ENCODE measurements at places on chromosomes 1 and 21.

DNA sequence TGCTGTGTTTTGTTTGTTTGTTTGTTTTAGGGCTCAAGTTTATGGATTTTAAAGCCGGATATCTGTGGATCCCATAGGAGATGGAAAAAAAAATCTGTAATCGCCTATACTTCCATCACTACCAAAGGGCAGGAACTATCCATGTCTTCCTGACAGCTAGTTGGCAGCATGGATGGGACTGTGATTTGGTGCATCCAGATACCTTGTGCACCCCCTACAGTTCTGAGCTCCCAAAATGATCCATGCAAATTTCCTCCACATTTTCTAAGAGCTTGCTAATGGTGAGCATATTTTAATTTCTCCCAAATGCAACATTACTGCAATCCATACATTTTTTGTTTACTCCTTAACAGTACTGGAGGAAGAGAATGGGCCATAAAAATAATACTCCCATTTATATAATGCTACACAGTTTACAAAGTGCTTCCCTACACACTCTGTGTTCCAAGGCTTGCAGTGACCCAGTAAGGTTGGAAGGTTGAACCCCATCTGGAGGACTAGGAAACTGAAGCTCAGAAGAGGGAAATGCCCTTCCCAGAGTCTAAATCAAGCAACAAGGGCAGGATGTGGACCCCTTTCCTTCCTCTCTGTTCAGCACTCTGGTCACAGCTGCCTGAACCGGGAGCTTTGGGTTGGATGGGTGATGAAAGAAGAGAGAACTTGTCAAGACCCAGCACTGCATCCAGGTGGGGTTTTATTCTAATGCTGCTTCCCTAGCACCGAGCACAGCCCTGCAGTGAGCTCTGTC is 48.0 kb downstream of the CAPN8 start:
- no peak for DNase-seq

GRCh38 chr1:36857754-36858153 is 176.6 kb downstream of the GRIK3 start:
- DNase-seq = no peak

DNA sequence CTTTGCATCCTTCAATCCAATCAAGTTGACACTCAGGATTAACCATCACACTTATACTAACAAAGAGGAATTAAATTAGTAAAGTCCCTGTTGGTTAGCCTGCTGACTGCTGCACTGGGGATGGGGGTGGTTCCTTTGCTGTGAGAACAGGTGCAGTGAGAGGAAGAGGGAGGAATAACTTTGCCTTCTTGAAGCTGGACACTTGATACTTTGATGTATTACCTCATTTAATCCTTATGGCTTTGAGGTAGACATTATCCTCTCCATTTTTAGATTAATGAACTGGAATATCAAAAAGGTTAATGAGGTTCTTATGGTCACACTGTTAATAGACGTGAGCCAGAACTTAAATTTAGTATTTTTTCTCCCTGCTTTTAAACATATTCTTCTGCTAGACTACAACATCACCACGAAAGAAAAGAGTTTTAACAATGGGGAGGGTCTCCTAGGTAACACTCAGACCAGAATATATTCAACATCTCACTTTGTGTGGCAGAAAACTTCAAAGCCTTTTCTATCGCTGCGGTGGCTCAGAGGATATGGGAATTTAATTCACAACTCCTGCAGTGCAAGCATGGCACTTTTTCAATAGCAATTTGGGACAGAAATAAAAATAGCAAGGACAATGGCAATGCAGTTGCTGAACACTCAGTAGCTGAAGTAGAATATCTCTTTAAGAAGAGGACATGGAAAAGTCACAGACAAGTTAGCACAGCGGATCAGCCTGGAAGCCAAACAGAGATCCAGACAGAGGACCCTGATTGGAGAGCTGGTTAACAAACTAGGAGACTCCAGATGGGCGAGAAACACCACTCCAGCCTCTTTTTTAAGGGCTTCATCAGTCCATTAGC is 68.8 kb upstream of the DNAH14 start:
- DNase-seq = no peak

- DNase-seq = no peak
These were observed 186.7 kb upstream of the NFIA start for GRCh38 chr1:60895701-60896100.

- no peak for DNase-seq
These were observed 9.1 kb downstream of the NES start for GRCh38 chr1:156667968-156668709.

GRCh38 chr21:24045373-24045772 is 1561.9 kb downstream of the MRPL39 start:
- no peak for DNase-seq

DNA sequence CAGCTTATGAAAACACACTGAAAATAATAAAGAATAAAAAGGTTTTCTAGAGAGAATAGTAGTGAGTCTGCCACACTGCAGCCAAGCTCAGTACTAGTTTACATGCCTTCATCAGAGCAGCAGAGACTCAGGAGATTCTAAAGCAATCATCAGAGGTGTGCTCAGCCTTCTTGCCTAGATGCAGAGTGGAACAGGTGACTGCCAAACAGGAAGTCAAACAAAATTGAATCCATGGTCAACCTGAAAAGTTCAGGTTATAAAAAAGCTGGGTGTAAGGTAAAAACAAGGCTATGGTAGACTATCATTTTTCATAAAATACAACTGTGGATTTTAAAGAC is 165.3 kb upstream of the C1orf105 start:
- no peak for DNase-seq

- no peak for DNase-seq
These were observed 76.8 kb upstream of the ANGPTL1 start for GRCh38 chr1:178947677-178947981.

GRCh38 chr1:83998498-83999315 is at the start of gene TTLL7:
TTLL7 (minus strand) TSS chr1:83999132; CDS start chr1:83952211, 46,921 bp downstream.
- peak; percentile 31 for DNase-seq

- no peak for DNase-seq
These were observed 8.7 kb downstream of the OR10J1 start for GRCh38 chr1:159448181-159448580.

DNA sequence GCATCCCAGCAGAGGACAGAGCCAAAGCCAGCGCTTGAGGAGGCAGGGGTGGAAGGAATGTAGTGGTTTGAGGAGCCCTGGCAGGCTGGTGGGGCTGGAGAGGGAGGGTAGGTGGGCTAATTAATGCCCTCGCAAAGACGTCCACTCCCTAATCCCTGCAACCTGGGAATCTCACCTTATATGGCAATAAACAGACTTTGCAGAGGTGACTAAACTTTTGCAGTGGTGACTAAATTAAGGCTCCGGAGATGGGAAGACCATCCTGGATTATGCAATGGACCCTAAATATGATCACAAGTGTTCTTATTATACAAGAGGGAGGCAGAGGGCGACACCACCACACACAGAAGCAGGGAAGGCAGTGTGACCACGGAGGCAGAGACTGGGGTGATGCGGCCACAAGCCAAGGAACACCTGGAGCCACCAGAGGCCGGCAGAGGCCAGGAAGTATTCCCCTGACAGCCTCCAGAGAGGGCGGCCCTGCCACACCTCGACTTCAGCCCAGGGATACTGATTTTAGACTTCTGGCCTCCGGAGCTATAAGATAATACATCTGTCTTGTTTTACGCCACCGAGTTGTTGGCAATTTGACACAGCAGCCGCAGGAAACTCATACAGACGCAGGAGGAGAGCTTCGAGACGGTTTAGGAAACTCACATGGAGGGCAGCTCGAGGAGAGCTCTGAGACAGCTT is 23.1 kb upstream of the NPPB start:
- no peak for DNase-seq

DNA sequence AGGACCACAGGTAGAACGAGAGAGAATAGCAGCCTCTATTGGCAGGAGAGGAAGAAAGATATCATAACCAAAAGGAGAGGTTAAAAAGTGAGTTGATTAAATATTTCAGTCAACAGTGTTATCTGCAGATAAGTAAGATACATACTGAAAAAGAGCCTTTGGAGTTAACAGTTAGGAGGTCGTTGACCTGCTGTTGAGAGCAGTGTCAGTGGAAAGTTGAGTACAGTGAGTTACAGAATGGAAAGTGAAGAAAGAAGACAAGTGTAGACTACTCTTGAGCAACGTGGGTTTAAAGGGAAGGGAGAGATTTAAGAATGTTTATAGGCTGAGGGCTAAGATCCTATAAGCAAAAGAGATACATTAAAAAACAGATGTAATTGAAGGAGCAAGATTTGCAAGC is 30.2 kb downstream of the GNAT2 start:
- DNase-seq = no peak

DNA sequence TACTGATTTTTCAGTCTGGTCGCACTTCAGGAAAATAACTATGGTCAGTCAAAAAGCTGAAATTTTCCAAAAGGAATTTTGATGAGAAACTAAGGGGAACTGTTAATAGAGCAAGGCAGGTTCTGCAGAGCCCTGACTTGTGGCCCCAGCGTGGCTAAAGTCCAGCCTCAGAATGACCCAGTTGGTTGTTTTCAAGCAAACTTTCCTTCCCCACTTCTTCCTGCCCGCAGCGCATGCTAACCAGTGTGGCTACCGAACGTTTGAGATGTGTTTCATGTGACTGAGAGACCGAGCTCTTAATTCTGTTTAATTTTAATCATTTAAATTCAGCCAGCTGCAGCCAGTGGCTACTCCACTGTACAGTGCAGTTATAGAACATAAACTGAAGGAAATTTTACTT is 6.2 kb upstream of the IL10RB start:
- DNase-seq = no peak

DNA sequence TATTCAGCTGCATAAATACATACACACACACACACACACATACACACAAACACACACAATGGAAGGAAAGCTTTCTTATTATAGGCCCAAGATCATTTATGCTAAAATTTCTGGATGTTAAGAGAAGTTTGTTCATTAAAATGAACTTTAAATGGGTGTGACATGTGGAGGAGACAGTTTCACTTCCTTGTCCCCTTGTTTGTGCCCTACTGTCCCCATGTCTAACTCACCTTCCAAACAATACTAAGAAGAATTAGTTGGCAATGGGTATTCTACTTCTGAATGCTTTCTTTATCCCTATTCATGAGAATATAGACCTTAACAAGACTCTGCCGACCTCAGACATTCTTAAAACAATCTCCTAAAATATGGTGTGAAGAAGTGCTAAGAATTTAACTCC is 63.5 kb upstream of the NRIP1 start:
- no peak for DNase-seq

DNA sequence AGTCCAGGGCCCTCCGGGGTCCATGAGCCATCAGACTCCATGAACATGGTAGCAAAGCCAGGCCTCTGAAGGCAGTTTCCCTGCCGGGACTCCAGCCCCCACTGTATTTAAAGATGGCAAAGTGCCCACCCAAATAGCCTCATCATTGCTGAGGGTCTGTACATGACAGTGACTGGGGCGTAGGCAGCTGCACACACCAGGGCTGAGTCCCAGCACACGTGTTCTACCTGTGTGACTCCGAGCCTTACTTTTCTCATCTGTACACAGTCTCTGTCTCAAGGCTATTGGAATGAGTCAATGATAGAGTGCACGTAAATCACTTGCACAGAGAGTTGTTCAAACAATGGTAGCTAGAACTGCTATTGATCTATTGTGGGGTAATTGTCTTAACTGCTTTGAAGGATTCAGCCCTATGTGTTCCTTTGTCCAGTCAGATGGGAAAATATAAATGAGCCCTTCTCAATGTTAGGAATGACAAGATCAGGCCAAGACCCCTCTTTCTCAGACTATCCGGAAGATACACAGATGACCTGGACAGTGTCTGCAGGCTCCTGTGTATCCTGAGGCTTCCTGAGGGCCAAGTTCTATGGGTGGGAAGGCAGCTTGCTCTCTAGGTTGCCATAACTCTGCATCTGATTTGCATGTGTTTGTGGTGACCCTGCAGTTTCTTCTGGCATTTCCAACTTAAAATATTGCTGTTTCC is 48.9 kb downstream of the RASSF5 start:
- DNase-seq = no peak

DNA sequence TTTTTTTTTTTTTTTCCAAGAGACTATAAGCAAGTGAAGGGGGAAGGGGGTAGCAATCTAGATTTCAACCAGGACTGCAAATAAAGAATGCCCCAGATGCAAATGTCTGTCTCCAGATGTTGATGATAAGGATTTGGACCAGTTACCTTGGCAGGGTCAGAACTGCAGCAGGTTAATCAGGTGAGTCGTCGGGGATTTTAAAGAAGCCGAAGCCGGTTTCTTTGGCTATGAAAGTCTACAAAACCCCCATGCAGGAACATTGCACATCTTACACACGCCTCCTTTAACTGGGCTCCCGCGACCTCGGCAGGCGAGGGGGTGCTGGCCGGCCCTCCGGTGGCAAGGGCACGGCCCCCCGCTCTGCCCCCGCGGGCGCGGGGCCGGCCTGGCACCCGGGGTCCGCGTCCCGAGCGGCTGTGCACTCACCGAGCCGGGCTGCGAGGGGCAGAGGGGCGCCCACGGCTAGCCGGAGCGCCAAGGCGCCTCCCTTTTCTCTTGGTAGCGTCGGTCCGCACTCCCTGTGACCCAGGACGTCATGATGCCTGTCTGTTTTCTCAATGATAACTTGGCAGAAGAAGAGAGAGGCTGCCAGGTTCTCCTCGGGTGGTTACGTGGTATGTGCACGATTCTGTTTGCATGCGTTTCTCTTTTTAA is 366.3 kb upstream of the ESRRG start:
- no peak for DNase-seq

- no peak for DNase-seq
These were observed 19.8 kb upstream of the MUTYH start for GRCh38 chr1:45359882-45360513.

DNA sequence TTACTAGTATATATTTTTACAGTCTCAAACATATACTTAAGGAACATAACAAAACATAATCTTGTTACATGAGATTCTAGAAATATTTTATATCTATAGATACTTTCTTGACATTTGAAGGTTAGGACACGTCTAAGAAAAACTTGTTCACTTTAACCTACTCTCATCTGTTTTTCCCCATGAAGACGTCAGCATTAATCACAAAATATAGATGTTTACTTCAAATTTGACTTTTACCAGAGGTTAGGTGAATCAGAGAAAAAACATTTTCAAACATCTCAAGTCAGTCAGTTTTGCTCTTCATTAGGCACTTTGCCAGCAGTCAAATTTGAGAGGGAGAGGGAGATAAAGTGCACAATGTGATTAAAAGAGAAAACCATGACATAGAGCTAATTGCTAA is 47.7 kb downstream of the BRINP3 start:
- DNase-seq = no peak

DNA sequence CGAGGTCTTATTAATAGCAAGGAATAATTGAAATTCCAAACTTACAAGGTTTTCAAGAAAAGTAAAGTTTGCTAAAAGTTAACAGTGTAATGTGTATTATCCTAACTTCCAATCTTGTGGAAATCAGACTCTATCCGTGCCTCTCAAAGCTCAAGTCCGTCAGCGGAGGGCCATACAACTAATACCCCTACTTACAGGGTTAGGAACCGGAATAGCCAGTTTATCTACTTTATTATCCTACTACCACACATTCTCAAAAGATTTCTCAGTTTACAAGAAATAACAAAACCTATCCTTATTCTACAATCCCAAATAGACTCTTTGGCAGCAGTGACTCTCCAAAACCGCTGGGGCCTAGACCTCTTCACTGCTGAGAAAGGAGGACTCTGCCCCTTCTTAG is 457.8 kb downstream of the PTPRC start:
- DNase-seq = no peak

Data from iPS DF 6.9 (cell line).